ENCODE measurements at places on chromosomes 2 and 18.

GRCh38 chr2:119083416-119083815 lies 75.1 kb downstream of the C1QL2 start:
- DNase-seq: no peak

DNA sequence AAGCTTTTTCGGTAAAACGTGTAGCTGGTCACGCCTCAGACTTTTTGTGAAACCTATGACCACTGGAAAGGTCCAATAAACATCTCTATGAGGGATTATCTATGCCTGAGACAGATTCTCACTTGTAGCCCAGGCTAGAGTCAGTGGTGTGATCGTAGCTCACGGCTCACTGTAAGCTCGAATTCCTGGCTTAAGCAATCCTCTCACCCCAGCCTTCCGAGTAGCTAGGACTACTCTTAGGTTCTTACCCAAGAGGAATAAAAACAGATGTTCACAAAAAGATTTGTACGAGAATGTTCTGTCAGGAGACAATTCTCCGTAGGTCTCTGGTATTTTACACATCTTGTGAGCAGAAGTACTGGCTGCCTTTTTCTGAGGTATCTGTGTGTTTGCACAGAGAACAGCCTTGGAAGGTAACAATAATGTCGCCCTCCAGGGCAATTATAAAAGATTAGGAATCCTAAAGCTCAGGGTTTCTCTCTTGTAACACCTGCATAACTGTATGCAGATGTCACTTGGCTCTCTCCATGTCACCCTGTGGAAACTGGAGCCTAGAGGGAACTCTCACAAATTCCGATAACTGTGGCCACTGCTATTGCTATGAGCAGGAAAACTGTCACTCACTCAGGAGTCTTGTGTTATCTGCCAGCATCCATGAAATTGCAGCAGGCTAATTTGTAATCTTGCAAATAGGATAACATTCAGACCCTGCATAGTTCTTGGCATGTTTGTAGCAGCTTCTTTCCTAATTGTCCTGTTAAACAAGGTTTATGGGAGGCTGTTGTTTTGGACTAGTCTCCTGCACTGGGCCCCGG lies 25.5 kb upstream of the RALBP1 start:
- no peak for DNase-seq

- no peak for DNase-seq
Observed at GRCh38 chr2:179069685-179070084, 19.7 kb upstream of the CCDC141 start.

GRCh38 chr2:171431677-171432167 lies 2.1 kb downstream of the METTL8 start:
- no peak for DNase-seq

- DNase-seq: no peak
Observed at GRCh38 chr2:233818639-233819621, 35.4 kb downstream of the HJURP start.

Measured in substantia nigra (tissue), 51 donors.